ENCODE measurements at places on chromosomes 5 and 9. TPM values are rescaled to one million over a fixed set of nuclear protein-coding genes. Genes with fewer than 3 reads are reported as not detected.

DNA sequence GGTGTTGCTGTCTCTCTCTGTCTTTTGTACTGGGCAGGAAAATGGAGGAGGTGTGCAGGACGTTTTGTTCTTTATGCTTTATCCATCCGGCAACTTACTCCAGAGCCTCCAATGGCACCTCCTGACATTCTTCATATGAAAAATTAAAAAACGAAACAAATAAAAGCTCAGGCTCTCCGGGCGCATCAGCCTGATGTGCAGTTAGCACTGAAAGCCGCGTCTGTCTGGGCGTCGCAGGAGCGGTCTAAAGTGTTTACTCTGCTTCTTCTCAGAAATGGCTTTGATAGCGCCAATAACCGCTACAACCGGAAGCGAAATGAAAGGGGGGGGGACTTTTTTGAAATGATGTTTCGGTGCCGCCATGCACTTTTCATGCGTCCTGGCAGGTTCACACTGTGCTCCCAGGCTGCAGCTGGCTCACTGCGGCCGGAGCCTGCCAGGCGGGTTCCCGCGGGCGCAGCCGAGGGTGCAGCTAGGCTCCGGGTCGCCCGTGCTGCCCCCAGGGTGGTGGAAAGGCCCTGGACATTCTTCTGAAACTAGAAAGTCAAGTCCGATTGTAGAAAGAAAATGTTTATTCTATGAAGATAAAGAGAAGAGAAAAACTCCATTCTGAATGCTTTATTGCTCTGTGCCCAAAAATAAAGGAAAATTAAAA is 407.7 kb upstream of the IRX1 start:
- no peak overlapping the region for H3K4me3 ChIP-seq
- peaks cover 6% of the 10 kb centered on the region for H3K4me1 ChIP-seq
- H3K27ac ChIP-seq = no peak overlapping the region
- no peak for DNase-seq

Gene TSSK1B
- 0.54 TPM for total RNA-seq

Gene PCYOX1L
- 25.4 TPM for total RNA-seq

DNA sequence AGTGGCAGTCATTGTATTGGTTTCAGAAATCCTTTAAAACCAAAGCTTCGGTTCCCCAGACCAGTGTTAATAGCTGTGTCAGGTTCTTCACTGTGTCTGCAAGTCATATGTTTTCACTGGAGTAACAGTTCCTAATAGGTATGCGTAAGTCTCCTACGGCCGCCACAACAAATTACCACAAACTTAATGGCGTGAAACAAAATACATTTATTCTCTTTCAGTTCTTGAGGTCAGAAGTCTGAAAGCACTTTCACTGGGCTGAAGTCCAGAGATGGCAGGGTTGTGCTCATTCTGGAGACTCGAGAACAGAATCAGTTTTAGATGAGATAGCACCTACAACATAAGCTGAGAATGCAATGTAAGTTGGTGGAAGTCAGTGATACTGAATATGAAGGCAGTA is 556.2 kb downstream of the TLE4 start:
- peaks cover 1% of the 10 kb centered on the region for H3K27me3 ChIP-seq
- no peaks in the 10 kb centered on the region for H3K4me1 ChIP-seq
- no peak overlapping the region for H3K27ac ChIP-seq
- H3K4me3 ChIP-seq = no peak overlapping the region
- no peak for DNase-seq
- H3K36me3 ChIP-seq = no peaks in the 10 kb centered on the region

Gene CFAP90
- total RNA-seq = not detected

GRCh38 chr9:137140151-137141012 is 1.4 kb downstream of the GRIN1 start:
- DNase-seq = no peak
- peak overlapping the region; percentile 77 for H3K27ac ChIP-seq
- no peaks in the 10 kb centered on the region for H3K36me3 ChIP-seq
- H3K27me3 ChIP-seq = peaks cover 34% of the 10 kb centered on the region
- H3K4me3 ChIP-seq = peak overlapping the region; percentile 77

- no peaks in the 10 kb centered on the region for H3K27me3 ChIP-seq
- DNase-seq = no peak
- peaks cover 11% of the 10 kb centered on the region for H3K4me1 ChIP-seq
- peak overlapping the region; percentile 35 for H3K4me3 ChIP-seq
- H3K36me3 ChIP-seq = no peaks in the 10 kb centered on the region
Observed at GRCh38 chr9:100204796-100205195, 105.8 kb downstream of the INVS start.

DNA sequence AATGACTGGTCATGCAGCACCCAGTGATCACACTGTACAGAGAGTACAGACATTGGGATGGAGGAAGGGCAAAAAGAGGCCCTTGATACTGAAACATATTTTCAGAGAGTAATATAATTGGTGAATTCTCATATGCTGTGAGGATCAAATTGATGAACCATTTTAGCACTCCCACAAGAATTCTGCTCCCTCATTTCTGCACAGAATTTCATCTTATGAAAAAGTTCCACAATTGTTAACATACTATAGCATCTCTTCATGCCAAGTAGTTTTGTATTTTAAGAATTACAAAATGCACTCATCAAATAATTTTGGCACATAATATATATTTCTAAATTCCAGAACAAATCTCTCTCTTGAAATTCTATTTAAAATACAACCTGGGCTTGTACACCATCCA is 351.2 kb downstream of the PDE4D start:
- peaks cover 6% of the 10 kb centered on the region for H3K4me1 ChIP-seq
- H3K4me3 ChIP-seq = no peak overlapping the region
- no peak overlapping the region for H3K27ac ChIP-seq
- H3K27me3 ChIP-seq = no peaks in the 10 kb centered on the region

DNA sequence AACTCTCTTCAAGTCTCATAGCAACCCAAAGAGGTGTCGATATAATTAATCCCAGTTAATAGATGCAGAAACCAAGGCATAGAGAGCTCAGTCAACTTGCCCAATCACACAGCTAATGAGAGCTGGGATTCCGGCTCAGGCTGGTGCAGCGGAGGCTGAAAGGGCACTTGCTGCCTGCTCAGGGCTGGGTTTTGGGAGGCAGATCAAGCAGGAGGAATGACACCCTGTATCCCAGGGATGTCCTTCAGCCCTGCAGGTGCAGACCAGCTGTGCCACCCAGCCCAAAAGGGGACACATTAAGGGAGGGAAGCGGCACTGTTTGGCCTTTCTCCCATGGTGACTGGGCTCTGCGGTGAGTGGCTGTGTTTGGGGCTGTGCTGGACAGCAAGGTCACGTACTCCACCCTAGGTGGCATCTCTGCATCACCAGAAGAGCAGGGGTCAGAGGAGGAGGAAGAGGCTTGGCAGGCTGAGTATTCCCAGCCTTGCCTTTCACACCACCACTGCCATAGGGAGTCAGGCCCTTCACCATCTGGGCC is 124.1 kb downstream of the MVB12B start:
- H3K4me1 ChIP-seq = peaks cover 51% of the 10 kb centered on the region
- H3K4me3 ChIP-seq = peak overlapping the region; percentile 65
- DNase-seq = no peak
- H3K36me3 ChIP-seq = no peaks in the 10 kb centered on the region
- peaks cover 9% of the 10 kb centered on the region for H3K27me3 ChIP-seq
- H3K27ac ChIP-seq = peak overlapping the region; percentile 98

DNA sequence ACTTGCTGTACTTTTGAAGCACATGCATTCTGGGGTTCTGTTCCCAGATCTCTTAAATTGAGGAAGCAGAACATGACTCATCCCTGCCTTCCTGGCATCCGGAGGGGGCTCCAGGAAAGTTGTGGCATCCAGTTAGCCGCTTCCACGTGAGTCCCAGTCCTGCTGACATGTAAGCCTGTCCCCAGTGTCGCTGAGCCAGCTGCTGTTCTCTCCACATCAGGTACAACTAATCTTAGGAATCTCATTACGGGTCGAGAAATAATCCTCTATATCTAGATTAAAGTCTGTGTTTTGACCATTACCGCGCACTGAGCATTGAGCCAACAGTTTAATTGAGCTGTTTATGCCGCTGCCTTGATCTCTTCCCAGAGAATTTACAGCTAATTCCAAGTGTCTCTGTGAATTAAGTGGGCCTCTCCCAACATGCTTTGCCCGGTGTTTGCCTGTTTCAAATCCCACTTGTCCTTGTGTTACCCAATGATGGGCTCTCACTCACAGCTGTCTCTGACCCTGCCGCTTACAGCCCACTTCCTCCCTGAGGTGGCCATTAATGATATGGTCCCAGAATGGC is 10.5 kb upstream of the SHB start:
- H3K4me1 ChIP-seq = peaks cover 8% of the 10 kb centered on the region
- H3K36me3 ChIP-seq = no peaks in the 10 kb centered on the region
- H3K27me3 ChIP-seq = no peaks in the 10 kb centered on the region
- H3K4me3 ChIP-seq = no peak overlapping the region
- no peak for DNase-seq

GRCh38 chr5:95725071-95725820 is 5.9 kb upstream of the RHOBTB3 start:
- no peak overlapping the region for H3K27ac ChIP-seq
- peaks cover 3% of the 10 kb centered on the region for H3K4me1 ChIP-seq
- no peak for DNase-seq
- H3K4me3 ChIP-seq = no peak overlapping the region
- peaks cover 3% of the 10 kb centered on the region for H3K27me3 ChIP-seq

DNA sequence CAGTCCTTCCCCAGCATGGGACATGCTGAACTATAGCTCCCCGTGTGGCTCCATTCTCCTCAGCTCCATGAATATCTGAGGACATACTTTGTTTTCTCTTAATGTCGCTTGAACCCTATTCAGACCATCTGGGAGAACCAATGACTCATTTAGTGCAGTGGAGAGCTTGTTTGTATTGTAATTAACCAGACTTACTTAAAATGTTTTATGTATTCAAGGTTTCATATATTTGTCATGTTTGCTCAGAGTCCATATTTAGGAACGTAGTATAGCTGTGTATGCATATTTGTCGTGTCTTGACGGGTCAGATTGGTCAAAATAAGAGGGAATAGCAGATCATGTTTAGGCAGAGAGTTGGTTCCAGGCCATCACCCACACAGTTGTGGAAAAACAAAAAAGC is 150.1 kb upstream of the NTRK2 start:
- peaks cover 15% of the 10 kb centered on the region for H3K36me3 ChIP-seq
- no peaks in the 10 kb centered on the region for H3K4me1 ChIP-seq
- no peaks in the 10 kb centered on the region for H3K27me3 ChIP-seq
- no peak overlapping the region for H3K27ac ChIP-seq
- H3K4me3 ChIP-seq = no peak overlapping the region

GRCh38 chr5:180704362-180704761 is 35.5 kb downstream of the OR2Y1 start:
- H3K4me1 ChIP-seq = peaks cover 6% of the 10 kb centered on the region
- DNase-seq = no peak
- H3K27ac ChIP-seq = peak overlapping the region; percentile 71

Gene GLRA1
- 0.22 TPM for total RNA-seq

Gene GABRA1
- total RNA-seq = not detected
